Nucleus accumbens (tissue), 56 donors: ENCODE measurements at places on chromosomes 11 and 22.

GRCh38 chr11:97963528-97964331 lies 1057.0 kb upstream of the CNTN5 start:
- DNase-seq = no peak

GRCh38 chr22:33922349-33922681 lies 2.0 kb upstream of the LARGE1 start:
- peak; percentile 39 for DNase-seq

- DNase-seq = no peak
These were observed 77.6 kb downstream of the PLEKHA7 start for GRCh38 chr11:16936643-16937042.

DNA sequence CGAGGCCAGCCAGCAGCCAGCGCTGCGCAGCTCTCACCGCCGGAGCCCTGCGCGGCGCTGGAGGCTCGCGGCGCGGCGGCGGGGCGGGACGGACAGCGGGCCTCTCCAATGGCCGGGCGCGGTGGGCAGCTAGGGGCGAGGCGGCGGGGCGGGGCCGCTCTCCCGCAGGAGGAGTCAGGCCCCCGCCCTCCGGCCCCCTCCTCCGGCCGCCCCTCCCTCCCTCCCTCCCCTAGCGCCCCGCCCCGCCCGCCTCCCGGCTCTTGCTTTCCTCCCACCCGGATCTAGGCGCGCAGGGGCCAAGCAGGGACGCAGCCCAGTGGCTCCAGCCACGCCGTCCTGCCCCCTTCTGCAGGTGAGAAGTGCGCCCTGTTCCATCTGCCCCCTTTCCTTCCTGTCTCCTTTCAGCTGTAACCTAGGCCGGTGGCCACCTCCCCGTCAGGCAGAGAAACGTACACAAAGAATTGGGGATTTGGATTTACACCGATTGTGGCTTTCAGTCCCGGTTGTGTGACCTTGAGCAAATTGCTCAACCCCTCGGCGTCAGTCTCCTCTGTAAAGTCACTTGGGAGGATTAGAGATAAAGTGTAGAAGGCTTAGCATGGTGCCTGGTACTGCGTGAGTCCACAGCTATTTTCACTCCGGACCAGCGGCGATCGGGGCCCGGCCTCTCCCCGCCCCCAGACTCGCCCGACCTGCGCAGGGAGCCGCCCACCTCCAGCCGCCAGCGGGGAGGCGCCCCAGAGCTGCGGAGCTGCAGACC lies at the start of gene FZD4:
Gene FZD4, minus strand, starts transcription at position 35 of the 760 bp plus-strand sequence. CDS start 310 bp downstream, outside the sequence.
- DNase-seq = peak; percentile 57

DNA sequence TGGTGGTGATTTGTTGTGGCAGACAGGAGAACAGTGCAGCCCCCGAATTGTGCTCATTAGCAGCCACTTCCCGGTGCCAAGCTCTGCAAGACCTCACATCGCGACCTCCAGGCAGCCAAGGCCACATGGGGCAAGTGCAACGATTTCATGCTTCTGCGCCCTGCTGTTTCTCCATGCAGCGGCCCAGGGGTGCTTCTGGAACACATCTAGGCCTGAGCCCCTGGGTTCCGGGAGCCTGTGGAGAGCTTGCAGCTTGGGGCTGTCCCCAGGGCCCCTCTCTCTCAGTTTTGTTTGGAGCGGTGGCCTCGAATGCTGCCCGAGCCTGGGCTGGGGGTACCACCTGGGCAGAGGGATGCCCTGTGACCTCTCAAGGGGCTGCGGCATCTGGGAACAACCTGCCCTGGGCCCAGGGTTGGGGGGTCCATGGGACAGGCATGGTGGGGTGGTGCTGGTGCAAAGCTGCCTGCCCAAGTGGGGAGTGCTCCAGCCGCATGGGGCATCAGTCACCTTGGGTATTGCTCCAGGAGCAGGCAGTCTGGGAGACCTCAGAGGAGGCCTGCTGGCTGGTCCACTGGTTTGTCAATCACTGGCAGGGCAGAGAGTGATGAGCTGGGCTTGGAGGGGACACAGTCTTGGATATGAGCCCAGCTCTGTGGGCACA lies 51.9 kb downstream of the TPCN2 start:
- no peak for DNase-seq

DNA sequence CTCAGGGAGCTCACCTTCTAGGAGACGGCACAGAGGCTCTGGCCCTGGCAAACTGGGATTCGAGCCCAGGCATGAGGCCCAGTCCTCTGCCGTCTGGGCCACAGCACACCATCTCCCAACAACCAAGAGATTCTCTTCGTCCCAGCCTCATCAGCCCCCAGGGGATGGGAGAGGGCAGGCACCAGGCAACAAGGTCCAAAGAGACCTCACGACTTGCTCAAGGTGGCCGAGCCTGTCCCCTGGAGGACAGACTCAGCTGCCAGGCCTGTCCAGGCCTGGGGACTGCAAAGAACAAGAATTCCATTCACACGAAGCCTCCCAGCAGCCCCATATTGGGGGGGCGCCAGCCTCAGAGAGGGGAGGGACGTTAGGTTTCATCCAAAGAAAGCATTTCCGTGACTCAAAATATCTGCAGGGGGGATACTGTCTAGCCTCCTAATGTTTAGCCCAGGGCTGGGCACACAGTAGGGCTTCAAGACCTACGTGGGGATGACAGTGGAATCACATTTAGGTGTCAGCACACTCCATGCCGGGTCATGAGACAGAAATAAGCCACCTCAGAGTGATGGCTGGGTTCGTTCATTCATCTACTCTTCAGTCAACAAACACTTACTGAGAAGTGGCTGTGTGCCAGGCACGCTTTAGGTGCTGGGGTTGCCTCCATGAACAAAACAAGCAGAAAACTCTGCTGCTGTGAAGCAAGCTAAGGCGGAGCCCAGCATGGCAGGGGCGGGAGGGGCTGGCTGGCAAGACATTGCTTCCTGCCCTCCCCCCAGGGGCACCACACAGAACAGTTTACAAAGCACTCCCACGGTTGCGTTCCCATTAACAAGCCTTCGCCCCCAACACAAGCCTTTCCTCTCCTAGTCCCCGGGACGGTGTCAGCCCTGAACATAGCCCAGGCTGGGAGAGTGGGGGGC lies 1.2 kb downstream of the CARNS1 start:
- DNase-seq = no peak

DNA sequence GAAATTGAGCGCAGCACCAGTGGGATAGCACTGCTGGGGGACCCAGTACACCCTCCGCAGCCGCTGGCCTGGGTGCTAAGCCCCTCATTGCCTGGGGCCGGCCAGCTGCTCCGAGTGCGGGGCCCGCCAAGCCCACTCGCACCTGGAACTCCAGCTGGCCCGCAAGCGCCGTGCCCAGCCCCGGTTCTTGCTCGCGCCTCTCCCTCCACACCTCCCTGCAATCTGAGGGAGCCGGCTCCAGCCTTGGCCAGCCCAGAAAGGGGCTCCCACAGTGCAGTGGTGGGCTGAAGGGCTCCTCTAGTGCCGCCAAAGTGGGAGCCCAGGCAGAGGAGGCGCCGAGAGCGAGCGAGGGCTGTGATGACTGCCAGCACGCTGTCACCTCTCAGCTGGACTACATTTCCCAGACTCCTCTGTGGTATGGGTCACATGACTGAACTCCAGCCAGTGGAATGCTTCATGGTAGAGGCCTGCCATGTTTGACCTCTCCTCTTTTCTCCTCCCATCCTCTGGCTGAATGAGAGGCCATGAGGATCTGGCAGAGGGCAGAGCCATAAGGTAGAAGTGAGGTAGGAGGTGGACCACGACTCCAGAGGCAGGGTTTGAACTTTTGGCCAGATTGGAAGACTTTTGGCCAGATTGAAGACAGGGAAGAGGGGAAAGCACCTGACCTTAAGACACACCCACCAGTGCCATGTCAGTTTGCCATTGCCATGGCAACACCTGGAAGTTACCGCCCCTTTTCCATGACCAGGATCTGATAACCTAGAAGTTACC lies 6.2 kb downstream of the MRGPRD start:
- DNase-seq = no peak

DNA sequence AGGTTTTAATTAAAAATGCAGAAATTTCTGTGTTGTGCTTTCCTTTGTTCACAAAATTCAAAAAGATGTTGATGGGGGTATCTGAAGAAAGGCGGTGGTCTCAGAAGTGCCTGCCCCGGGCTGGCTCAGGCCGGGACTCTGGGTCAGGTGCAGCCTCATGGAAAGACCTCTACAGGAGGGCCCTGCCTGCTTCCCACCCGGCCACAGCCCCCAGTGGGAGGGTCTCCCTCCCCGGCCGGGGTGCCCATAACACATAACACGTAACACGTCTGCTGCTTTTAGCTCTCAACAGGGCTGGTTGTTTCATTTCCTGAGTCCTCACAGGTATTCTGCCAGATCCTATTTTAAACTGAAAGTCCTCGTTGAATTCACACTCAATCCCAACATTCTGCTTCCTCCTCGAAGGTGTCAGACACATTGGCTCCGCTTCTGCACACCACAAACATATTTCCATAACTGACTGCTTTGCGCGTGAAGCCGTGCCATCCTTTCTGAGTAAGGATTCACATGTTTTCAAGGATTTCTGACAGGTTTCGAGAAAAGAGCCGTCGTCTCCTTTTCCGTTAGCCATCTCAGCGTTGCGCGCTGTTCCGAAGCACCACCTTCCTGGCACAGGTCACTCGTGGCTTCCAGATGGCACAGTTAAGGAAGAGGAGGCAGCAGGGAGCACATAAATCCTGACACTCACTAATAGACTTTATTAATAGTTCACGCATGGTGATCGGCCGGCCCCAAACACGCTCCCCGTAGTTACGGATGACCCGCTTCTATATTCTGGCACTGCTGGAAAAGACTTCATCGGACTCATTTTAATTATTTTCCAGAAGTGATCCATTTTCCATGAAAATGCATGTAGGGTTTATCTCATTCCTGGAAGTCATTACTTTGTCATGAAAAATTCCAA lies 569.3 kb downstream of the BRD1 start:
- DNase-seq = no peak

DNA sequence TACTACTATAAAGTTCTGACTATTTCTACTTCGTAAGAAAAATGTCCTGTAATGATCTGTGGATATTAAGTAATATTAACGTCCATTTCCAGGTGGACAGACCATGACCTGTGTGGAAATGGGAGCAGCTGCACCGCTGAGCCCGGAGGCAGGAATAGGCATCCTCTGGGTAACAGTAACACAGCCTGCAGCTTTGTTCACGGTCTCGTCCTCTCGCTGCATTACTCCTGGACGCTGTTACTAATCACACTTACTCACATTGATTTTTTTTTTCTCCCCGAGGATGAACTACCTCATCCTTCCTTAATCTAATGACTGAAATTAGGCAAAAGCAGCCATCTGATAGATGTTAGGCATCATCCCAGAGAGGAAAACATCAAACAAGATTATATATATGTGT lies 345.7 kb upstream of the NARS2 start:
- DNase-seq = no peak

- DNase-seq = no peak
These were observed 4.1 kb upstream of the MEI1 start for GRCh38 chr22:41695211-41695610.

GRCh38 chr11:119594639-119595249 lies 134.3 kb downstream of the NECTIN1 start:
- DNase-seq = no peak

GRCh38 chr22:39932918-39933649 lies 27.1 kb upstream of the TMA7B start:
- no peak for DNase-seq

- DNase-seq = no peak
These were observed 1328.9 kb downstream of the BRD1 start for GRCh38 chr22:48498526-48499331.

DNA sequence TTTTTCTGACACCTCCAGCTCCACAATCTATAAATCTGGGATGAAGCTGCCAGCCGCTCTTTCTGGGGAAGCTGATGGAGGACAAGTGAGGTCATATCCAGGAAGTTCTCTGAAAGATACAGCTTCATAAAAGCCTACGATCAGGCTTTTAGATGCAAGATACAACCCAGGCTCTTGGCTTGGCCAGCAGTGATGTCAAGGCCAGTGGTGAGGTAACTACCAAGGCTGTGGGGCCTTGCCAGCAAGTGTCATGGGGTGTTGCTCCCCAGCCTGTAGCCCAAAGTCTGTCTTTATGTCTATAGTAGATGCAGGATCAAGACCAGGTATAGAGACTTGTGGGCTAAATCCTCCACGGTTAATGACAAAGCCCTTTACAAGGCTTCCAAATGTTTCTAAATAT lies 70.1 kb upstream of the TIMP3 start:
- DNase-seq = no peak

- no peak for DNase-seq
These were observed 13.7 kb upstream of the CPT1A start for GRCh38 chr11:68855205-68855981.

DNA sequence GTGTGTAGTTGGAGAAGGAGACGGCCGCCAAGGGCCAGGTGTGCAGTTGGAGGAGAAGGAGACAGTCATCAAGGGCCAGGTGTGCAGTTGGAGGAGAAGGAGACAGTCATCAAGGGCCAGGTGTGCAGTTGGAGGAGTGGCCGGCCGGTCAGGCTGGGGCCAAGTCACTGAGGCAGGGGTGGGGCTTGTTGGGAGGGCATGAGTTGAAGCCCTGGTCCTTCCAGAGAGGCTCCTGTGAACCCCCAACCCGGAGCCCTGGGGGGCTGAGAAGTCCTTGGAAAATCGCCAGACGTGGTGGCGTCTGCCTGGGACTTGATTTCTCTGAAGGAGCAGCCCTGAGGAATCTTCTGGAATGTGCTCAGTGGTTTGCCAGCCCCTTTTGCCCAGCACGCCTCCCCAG lies 1320.5 kb downstream of the BRD1 start:
- no peak for DNase-seq

- no peak for DNase-seq
These were observed 545 bp downstream of the FEN1 start for GRCh38 chr11:61793083-61793828.

GRCh38 chr11:126917531-126918204 lies 82.9 kb downstream of the KIRREL3 start:
- no peak for DNase-seq

DNA sequence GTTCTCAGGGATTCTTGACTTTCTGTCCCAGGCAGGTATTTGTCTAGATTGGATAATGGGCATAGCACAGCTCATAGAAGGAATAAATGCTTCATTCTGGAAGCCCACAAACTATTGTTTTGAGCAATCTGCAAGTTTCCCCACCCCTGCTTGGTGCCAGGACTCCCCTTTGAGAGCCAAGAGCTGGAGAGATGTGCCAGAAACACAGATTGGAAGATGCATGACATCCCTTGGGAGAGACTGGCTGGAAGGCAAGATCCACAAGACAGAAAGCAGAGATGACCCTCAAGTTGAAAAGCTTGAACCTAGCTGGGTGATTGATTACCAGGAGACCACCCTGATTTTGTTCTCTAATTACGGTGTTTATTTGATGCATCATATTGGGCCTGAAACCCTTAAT lies 89.2 kb upstream of the E2F8 start:
- DNase-seq = no peak

DNA sequence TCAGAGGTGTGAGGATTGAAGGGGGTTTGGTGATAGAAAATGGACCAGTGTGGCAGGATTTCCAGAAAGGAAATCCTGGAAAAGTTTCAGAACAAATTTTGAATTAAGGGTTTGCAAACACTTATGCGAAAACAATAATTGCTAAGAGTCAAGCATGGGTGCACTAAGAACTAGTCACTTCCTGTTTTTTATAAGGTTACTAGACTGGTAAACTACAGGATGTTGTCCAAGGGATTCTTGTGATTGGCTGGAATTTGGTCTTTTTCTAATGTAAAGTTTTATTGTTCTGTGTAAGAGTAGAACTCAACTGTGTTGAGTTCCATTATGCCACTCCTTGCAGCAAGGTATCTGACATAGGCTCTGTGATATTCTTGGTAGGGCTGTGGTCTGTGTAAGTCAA lies 54.1 kb downstream of the LIF start:
- DNase-seq = no peak

- no peak for DNase-seq
These were observed 21.2 kb downstream of the ARRB1 start for GRCh38 chr11:75330291-75330690.

- DNase-seq = no peak
These were observed 14.1 kb downstream of the TMPRSS13 start for GRCh38 chr11:117914991-117915618.
